Fibroblast of villous mesenchyme (primary cell): ENCODE measurements at places on chromosomes 1 and 21. TPM values are rescaled to one million over a fixed set of nuclear protein-coding genes. Genes with fewer than 3 reads are reported as not detected.

- DNase-seq, result no peak
Measured at GRCh38 chr1:86435327-86435726, 11.4 kb downstream of the CLCA2 start.

- no peak for DNase-seq
Measured at GRCh38 chr1:59706303-59706599, 108.5 kb upstream of the HOOK1 start.

The PLPPR4 gene
- total RNA-seq, result 2.2 and 4.8 TPM in 2 replicates

DNA sequence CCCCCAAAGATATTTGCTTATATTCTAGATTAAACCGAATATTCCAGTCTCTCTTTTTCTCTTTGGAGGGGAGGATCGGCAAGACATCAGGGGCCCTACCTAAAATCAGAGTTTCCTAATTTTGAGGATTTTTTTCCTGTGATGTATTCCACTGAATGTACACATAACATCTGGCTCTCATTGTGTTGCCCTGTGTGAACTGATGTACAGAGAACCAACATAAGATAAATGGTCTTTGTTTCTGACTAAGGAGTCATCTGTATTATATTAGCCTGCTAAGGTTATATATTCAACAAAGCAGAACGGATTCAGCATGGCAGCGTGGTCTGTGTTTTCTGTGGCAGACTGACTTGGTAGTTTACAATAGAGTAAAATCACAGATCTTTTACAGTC is 114.8 kb upstream of the NCAM2 start:
- no peak for DNase-seq

The OLIG1 gene
- total RNA-seq, result not detected in 2 replicates
